ENCODE measurements at places on chromosomes 1 and 21. TPM values are rescaled to one million over a fixed set of nuclear protein-coding genes. Genes with fewer than 3 reads are reported as not detected.

RAD54L gene
- 6.0 TPM for total RNA-seq

DDOST gene
- 114 TPM for total RNA-seq

GRCh38 chr1:22888320-22889075, 84.2 kb downstream of the LACTBL1 start:
- no peak for DNase-seq

LCA5L gene
- not detected for total RNA-seq

GRCh38 chr1:59678493-59679228, 136.1 kb upstream of the HOOK1 start:
- DNase-seq, result no peak

S100A14 gene
- total RNA-seq, result 2,146 TPM

GRCh38 chr21:17612565-17613241, at the start of gene BTG3:
BTG3 (minus strand) TSS chr21:17612901; CDS start chr21:17609144, 3,757 bp downstream.
- no peak for DNase-seq

DNA sequence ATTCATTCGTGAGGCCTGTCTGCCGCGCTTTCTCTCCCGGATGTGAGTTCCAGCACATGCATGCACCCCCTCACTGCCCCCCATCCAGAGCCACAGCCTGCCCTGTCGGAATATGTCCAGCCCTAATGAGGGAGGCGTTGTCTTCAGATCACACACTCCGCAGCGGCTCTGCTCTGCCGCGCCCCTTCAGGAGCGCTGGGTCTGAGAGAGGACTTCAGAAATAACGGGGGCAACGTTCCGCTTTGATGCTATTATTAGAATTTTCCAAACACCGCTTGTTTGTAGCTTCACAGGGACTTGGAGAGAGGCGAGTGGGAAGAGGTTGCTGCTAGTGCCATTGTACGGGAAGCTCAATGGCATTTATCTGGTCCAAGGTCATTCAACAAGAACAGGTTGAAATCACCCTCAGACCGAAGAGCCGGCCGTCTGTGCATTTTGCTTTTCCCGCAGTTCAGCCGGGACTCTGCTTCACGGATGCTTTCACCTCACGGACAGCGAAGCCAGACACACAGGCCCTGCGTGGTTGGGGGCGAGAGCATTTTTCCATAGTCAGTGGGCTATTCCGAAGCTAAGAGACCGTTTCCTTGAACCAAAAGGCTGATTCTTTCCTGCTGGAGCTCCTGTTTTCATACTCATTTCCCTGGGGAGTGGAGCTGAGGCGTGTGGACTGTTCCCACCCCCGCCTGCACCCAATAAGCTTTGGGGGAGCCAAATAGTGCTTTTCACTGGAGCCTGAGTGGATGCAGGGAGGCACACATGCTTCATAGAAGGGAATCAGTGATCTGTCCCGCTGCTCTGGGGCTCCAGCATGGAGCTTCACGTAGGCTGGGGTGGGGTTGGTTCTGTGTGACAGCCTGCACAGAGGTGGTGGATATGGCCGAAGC, 69.7 kb downstream of the GALNT2 start:
- no peak for DNase-seq

FAM131C gene
- total RNA-seq, result not detected

DNA sequence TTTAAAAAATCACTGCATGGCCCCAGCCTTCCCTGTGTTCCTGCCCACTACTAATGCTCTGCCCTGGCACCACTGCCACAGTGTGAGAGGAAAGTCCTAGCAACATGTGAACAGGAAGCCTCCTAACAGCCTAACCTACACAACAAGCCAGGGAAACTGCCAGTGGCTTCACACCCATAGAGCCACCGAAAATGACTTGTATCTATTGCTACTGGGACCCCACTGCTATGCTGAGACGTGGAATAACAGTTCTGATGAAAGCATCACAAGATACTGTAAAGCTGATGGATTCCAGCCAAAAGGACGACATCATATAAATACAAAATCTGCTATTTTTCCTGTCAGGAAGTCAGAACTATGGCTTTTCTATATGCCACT, 74.9 kb downstream of the JAK1 start:
- DNase-seq, result no peak

- no peak for DNase-seq
Measured at GRCh38 chr1:192846950-192847349, 38.1 kb downstream of the RGS2 start.

DNA sequence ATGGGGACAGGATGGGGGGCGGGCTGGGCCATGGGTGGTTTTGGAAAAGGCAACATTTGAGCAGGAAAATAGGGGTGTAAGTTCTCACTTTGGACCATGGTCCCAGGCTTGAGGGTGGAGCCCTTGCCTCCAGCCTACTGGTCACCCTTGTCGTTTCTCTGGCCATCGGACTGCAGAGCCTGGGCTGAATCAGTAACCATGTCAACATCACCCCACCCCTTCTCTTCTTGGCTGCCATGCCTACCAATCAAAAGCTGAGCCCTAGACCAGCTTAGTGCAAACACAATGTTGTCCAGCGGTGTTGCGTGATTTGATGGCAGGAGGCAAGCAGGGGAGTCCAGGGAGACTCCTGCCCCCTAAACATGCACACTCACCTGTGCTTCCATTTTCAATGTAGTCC, 231.0 kb upstream of the KAZN start:
- DNase-seq, result no peak

- no peak for DNase-seq
Measured at GRCh38 chr1:84504580-84505492, 1.4 kb upstream of the SPATA1 start.

GBP6 gene
- 441 TPM for total RNA-seq

DNA sequence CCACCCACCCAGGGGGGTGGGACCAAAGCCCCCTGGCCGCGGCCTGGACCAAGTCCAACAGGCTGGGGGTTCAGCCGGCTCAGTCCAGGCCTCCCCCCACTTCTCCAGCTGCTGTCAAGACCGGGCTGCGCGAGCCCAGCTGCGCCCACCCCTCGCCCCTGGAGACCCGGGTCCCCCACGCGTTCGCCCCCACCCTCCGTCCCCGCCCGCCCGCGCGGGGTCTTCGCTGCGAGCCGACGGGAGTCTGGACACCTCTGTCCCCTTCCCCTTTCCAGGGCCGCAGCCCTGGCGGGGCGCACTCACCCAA, 253 bp downstream of the RAP1GAP start:
- DNase-seq, result no peak

DNA sequence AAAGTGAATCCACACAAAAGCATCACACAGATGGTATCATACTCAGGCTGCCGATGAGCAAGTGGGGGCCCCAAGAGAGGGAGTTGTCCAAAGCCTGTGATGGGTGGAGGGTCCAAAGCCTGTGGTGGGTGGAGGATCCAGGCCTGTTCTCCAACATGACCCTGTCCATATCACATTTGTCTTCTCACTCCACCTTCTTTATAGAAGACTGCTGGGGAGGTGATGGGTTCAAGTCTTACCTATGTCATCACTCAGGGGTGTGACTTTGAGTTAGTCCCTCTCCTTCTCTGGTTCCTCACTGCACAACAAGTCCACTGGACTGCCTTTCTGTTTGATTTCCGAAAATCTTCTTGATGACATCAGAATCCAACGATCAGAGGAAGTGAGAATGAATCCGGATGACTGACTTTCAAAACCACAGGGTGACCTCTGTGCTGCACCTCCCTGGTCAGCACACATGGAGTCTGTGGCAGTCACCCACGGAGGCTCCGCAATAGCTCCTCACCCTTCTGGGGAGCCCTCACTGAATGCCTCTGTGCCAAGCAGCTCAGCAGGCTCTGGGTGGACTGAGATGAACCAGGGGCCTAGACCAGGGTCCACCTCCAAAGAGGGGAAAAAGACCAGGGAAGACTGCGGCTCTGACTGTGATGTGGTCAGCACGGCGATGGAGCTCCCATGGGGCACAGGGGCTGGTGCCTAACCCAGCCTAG, 166.8 kb downstream of the HIVEP3 start:
- no peak for DNase-seq

PLA2G2E gene
- not detected for total RNA-seq

DNA sequence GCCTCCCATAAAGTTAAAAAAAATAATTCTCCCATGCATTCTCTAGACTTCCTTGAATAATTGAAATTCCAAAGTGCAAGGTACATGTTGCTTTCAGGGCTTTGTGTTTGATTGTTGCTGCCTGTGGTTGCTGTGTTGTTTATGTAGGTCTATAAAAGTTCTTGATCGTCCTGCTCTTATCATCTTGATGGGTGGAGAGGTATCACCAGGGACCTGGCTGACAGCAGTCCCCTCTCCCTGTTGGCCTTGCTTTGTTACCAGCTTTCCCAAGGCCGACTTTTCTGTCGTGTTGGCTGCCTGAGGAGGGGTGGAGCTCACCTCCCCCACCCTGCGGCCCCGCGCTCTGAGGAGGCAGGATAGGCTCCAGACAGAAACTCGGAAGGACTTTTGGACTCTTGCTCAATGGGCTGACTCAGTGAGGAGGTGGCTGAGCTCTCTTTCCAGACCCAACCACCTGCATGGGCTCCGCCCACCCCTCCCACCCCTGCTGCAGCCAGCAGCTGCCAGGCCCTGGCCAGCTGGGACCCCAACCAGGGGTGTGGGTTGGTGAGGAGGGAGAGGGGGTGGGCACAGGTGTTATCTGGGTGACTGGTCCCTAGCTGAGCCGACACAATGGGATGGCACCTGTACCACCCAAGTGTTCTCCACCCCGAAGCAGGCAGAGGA, 2.0 kb downstream of the INAVA start:
- DNase-seq, result no peak

DNA sequence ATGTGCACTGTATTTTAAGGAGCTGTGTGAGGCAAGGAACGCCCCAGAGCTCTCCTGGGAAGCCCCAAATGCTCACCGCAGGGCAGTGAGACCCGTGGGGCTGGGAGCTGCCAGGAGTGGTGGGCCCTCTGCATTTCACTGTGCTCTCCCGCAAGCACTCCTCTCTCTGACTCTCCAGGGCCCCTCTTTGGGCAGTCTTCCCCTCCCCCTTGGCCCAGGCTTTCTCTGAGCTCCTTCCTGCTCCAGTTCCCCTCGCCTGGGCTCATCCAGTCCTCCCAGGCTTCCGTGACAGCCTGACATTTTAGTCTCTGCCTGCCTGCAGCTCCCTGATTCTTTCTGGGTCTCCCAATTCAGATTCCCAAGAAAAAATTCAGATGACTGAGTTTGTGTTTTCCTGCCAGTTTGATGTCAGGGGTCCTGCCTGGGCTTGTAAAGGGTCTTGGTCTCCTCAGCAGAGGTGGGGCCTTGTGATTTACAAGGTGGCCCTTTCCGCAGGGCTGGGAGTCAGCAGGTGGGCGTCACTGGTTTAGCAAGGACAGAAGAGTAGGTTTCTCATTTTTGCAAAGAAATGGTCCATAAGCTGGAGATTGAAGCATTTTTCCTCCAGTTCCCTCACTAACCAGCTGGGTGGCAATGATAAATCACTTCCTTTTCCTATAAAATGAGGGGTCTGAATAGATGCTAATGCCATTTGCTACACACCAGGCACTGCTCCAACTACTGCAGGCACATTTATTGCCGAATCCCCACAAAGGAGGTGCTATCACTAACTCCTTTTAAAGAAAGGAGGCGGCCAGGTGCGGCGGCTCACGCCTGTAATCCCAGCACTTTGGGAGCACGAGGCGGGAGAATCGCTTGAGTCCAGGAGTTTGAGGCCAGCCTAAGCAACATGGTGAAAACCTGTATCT, 1.9 kb upstream of the CA6 start:
- DNase-seq, result no peak

DNA sequence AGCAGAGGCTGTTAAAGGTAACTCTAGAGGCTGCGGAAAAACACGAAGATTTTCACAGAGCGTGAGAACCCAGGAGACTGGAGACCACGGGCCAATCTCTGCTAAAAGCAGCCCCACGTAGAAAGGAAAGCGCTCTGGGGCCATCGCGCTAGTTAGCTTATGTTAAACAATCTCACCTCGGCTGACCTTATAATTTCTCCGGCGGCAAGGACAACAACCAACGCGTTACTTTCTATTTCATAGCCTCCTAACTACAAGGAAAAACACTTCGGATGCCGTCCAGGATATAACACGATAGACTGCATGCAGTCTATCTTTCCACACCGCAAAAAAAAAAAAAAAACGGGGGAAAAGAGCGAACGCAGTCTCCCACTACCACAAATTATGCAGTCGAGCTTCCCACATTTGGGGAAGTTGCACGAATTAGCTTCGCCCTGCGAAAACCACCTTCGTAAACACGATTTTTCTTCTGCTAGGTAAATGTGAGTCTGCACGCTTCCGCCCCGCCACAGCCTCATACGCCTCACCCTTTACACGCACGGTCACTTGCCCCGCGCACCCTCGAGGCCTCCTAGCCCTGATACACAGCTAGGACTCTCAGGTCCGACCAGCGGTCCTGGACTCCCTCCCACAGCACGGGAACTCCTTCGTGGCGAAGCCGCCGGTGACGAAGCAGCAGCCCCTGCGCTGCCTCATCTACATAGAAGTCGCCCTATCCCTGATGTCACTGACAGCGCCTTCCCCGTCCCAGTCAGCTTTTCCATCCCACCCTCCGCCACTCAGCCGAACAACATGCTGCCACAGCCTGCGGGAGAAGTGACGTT, 87.8 kb downstream of the PRKAB2 start:
- peak; percentile 6 for DNase-seq

DNA sequence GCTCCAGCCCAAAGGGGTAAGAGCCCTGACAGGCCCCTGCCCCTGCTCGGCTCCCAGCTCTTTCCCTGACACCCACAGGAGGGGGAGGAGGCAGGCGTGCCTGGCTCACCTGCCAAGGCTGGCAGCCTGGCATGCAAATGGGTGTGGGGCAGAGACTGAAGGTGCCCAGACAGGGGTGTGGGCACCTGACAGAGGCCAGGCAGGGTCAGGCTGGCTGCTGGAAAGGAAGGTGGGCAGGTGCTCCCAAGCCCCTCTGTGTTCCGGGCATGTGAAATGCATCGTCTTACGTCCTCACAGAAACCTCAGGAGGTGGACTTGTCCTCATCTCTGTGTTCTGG, 19.4 kb upstream of the CASZ1 start:
- DNase-seq, result no peak

S100B gene
- total RNA-seq, result 0.57 TPM

- DNase-seq, result no peak
Measured at GRCh38 chr1:203197625-203198024, 11.1 kb upstream of the CHI3L1 start.

GRCh38 chr1:177448652-177449357, 278.0 kb downstream of the BRINP2 start:
- DNase-seq, result no peak

Measured in esophagus squamous epithelium (tissue), 5 donors.